ENCODE measurements at places on chromosomes 12 and 14.

GRCh38 chr14:54784060-54784459 is 118.6 kb downstream of the GCH1 start:
- no peak for DNase-seq

GRCh38 chr14:28308734-28309133 is 457.9 kb upstream of the FOXG1 start:
- no peak for DNase-seq

- no peak for DNase-seq
Observed at GRCh38 chr14:34853041-34853440, 22.1 kb downstream of the BAZ1A start.

DNA sequence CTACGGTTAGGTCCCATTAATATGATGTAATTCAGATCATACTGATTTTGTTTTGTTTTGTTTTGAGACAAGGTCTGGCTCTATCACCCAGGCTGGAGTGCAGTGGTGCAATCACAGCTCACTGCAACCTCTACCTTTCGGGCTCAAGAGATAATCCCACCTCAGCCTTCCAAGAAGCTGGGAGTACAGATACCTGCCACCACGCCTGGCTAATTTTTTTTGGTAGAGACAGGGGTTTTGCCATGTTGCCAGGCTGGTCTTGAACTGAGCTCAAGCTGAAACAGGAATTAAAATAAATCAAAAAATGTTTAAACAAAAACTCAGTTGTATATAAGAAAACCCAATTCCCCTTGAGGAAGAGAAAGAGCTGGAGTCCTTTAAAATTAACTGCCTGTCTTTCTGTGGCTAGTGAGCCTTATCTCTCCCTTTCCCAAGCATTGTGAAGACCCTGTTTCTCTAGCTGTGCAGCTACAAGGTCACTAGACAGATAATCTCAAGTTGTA is 17.7 kb upstream of the ANAPC7 start:
- no peak for DNase-seq

DNA sequence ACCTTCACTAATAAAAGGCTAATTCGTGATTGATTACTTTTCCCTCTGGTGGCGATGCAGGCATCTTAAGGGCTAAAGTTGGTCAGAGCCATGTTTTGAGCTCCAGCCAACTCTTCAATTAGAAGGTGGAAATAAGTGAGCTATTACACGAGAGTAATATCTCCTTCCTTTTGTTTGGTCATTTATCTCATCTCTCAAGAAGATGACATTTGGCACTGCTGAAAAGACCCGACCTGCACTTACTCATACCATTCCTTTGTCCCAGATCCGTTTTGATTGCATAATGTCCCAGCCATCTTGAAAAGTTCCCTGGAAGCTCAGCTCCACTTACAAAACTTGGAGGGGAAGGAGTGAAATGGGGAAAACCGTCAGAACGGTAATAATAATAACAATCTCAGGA is 316.2 kb downstream of the VRK1 start:
- DNase-seq, result no peak

- DNase-seq, result no peak
Observed at GRCh38 chr12:125189015-125189414, 123.8 kb downstream of the AACS start.

DNA sequence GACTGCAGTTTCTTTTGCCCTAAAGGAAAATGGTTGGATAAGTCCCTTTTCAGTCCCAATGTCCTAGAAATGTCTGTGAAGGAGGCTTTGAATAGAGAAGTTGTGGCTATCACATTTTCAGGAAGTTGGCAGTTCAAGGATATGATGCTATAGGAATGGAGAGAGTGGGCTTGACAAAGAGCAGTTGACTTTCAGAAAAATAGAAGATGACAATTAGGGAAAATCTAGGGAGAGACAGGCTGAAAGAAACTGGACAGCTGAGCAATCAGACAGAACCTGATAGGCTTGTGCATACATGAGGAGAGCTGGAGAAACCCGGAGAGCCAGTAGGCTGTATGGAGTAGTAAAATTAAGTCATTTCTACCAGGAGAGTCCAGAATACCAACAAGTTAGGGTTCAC is 50.5 kb downstream of the LMNTD1 start:
- no peak for DNase-seq

DNA sequence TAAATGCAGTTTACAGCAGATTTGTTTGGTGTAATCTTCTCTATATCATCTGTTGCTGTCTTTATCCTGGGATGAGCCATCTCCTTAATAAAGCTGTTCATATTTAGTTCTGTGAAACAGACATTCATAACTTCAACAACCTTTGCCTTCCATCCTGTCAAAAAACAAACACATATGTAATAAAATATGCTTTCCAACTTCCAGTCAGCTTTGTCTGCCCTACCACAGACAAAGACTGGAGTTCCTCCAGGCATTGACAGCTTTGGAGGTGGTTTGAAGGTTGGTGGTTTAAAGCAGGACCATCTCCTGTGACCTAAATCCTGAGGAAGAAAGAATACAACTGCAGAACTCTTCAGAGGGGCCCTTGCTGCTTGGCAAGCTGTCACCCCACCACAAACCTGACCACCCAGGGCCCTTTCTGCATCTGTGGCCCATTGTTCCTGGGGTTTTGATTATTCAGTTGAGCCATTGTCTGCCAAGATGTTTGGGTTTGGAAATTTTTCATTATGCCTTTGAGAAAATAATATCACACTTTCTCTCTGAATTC is 28.2 kb upstream of the PTGR2 start:
- DNase-seq, result no peak

GRCh38 chr14:80388980-80389711 is 177.8 kb upstream of the DIO2 start:
- DNase-seq, result no peak

GRCh38 chr12:11774821-11775220 is 125.3 kb downstream of the ETV6 start:
- no peak for DNase-seq

DNA sequence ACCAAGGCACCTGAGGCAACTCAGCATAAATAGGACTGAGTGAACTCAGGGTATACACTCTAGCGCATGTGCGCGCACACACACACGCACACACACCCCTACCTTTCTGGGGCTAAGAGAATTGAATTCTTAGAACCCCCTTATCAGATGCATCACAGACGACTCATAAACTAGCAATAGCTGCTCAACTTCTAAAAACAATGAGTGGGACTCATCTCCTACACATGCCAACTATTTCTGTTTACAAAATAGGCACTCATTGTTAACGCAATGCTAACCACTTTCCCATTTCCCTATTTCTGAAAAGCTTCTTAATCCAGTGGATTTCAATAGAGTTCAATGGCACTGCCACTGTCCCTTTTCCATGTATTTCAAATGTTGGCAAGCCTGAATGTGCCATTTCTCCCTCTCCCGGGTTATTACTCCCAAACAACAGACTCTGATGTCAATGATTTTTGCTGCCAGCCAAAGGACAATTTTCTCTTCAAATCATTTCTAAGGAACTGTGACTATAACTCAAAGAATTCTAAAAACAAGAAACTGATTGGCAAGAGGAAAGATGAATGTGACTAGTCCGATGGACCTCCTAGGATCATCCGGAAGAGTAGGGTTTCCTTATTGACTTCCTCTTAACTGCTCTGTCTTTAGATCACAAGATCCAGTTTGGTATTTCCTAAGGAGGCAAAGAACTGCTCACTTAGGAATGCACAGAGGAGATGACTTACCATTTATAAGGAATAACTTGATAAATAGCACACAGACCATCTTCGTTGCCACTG is 48.8 kb downstream of the SLC38A1 start:
- peak; percentile 32 for DNase-seq

GRCh38 chr12:115934046-115934445 is 343.4 kb downstream of the MED13L start:
- DNase-seq, result no peak

GRCh38 chr12:131229426-131230339 is 276.0 kb downstream of the ADGRD1 start:
- no peak for DNase-seq

- DNase-seq, result no peak
Observed at GRCh38 chr14:28982228-28982627, 215.6 kb downstream of the FOXG1 start.

DNA sequence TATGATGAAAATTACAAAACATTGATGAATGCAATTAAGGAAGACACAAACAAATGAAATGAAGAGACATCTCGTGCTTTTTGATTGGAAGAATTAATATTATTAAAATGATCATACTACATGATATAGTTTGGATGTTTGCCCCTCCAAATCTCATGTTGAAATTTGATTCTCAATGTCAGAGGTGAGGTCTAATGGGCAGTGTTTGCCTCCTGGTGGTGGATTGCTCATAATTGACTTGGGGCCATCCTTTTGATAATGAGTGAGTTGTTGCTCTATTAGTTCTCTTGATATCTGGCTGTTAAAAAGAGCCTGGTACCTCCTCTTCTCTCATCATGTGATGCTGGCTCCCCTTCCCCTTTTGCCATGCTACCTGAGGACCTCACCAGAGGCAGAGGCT is 56.7 kb downstream of the CD163L1 start:
- DNase-seq, result no peak

DNA sequence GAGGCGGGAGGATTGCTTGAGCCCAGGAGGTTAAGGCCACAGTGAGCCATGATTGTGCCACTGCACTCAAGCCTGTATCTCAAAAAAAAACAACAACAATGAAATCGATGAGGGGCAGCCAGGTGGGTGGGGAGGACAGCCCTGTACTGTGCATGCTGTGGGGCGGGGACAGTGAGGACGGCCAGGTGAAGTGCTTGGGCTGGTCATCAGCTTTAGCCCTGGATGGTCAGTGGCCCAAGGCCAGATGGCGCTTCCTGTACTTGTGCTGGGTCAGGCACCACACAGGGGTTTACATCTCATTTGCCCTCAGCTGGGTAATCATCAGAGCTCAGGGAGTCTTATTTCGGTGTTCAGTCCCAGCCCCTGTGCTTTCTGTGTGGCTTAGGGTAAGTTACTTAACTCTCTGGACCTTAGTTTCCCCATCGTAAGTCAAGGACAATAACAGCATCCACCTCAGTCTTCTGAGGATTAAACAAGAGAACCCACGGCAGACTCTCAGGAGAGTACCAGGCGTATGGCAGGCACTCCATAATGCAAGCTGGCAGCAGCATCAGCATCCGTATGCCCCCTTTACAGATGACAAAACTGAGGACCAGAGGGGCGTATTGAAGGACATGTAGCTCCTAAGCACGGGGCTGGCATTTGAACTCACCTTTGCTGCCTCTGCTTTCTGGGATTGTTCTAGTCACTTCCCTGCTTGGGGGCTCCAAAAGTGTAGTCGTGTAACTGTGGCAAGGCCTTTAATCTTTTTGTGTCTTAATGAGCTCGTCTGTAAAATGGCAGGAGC is 71.9 kb downstream of the SLC25A47 start:
- DNase-seq, result no peak

DNA sequence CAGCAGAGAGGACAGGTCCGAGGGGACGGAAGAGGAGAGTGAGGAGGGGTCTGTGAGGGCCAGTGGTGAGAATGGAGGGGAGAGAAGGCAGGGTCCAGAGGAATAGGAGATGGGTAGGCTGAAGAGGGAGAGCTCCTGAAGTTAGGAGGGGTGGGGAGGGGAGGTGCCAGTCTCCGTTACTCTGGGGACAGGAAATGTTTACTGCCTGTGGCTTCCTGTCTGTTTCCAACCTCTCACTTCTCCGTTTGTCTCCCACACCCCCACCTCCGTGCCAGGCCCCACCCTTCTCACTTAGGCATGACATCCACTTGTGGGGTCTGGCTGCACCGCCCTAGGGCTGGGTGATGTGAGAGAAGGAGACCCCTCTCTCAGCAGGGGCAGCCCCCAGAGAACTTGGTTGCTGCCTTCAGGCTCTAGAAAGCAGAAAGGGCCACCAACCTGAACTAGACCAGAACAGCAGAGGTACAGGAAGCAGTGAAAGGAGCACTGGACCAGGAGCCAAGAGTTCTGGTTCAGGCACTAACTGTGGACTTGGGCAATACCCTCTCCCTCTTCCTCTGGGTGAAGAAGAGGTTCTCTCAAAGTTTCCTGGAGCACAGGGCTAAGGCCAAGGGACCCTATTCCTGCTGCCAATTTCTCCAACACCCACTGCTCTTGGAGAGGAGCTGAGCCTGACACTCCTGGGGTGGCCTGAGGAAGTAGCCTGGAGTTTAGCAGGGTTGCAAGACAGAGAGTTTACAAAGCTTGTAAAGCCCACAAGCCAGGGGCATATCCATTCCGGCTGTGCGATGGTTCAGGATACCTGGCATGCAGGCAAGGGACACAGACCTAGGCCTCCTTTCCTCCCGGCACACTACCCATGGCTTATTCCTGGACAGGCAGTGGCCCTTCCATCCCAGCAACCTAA is 5.5 kb downstream of the ITGA5 start:
- peak; percentile 65 for DNase-seq

- no peak for DNase-seq
Observed at GRCh38 chr12:32400114-32400672, 835 bp downstream of the FGD4 start.

DNA sequence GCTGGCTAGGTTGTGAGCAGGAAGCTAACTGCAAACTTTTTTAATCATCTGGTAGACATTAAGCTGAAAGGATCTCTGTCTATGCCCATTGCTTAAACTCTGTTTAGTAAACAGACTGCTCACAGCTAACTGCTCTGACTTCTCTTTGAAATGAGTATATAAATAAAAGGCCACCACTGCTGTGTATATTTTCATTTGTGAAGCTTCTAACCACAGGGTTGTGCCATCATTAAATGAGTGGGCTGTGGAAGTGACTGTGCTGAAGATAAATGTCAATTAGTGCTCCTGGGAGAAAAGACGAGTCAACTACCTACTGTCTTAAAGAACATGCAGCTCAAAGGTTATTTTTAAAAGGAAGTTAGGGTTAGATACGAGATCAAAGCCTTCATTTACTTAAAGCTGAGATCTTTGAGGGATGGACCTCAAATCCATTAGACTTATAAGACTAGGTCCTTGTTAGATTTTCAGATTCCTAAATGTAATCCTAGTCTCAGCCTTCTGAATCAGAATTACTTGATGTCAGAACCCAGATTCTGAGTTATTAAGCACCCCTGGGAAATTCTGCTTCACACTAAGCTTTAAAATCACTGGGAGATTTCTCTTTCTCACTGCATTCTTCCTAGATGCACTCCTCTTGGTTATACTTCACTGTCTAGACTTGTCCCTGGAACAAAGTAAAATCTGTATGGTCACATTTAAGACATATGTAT is 213.1 kb upstream of the FLRT2 start:
- DNase-seq, result no peak

DNA sequence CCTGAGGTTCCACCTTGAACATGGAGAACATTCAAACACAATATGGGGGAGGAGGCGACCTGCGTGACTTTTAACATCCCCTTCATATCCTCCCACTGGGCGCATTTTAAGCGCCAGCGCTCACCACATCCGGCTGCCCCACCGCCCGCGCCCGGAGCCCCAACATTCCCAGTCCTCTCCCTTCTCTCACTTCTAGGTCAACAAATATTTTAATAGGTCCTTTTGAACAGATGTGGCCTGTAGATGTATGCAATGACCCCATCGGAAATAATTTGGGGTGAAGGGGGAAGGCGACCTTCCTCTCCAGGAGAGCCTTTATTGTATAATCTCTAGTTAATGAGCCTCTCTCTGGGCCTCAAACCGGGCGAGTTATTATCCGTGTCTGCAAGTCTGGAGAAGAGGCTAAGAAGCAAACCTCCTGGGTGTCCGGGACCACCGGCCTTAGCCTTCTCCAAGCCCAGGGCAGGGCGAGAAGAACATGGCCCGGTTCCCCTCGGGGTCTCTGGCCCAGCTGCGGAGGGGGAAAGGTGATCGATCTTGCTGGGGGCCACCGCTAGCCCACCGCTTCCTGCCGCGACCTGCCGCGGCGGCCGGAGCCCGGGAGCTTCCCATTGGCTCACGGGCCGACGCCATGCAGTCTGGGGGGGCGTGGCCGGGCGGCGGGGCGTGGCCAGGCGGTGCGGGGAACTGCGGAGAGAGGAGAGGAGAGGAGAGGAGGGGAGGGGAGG is 83.2 kb upstream of the HMGA2 start:
- peak; percentile 57 for DNase-seq
